ENCODE measurements at places on chromosomes 12 and 14.
A peak's percentile ranks its signal among the peaks of the same experiment; 100 is the strongest.

- DNase-seq = no peak
These were observed 149.5 kb downstream of the ETV6 start for GRCh38 chr12:11798856-11799501.

DNA sequence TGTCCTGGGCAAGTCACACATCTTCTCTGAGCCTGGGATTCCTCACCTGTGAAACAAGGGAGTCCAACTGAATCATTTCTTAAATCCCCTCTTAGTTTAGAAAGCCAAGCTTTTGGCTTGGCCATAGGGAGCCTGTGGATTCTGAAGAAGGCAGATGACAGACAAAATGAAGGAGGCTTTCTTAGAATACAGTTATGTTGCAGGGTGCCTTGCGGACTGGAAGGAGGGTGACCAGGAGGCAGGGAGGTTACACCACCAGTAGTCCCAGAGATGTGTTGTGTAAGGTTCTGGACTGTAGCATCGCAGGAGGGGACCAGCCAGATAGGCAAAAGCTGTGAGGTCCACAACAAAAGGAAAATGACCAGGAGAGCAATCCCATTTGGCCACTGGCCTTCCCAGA lies 8.2 kb upstream of the ACVR1B start:
- DNase-seq = no peak

DNA sequence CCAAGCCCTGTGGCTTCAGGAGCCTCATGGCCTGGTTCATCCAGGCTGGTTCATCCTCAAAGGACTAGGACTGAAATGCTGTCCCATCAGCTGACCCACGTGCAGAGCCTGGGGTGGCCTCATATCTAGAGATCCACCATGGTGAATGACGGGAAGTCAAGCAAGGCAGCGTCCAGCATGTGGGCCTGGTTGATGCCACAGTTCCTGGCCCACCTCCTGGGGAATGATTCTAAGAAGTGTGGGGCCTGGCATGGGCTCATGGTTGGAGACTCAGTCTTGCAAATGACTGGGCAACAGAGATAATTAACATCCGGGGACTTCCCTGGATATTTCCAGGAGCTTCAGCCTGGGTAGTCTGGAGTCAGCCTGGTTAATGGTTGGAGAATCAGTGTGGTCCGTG lies 302.4 kb upstream of the SFSWAP start:
- no peak for DNase-seq

DNA sequence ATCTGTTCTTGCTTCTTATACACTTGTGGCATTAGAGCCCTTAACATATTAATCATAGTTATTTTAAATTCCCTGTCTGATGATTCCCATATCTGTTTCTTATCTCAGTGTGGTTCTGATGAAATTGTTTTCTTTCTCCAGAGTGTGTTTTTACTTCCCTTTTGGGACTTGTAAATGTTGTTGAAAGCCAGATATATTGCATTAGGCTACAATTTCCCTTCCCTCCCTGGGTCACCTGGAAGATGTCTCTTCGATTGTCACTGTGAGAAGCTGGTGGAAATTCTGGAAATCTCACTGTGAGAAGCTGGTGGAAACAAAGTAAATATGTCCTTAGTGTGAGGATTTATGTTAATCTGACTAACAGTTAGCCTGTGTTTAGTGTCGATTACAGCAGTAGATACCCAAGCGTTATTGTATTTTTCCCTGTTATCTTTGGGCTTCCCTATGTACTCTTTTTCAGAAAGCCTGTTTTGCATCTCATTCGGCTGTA lies 717.3 kb downstream of the TRHDE start:
- no peak for DNase-seq

GRCh38 chr14:38420048-38420447 lies 164.2 kb upstream of the CLEC14A start:
- no peak for DNase-seq

- no peak for DNase-seq
These were observed 22.5 kb downstream of the PDE3A start for GRCh38 chr12:20390846-20391245.

DNA sequence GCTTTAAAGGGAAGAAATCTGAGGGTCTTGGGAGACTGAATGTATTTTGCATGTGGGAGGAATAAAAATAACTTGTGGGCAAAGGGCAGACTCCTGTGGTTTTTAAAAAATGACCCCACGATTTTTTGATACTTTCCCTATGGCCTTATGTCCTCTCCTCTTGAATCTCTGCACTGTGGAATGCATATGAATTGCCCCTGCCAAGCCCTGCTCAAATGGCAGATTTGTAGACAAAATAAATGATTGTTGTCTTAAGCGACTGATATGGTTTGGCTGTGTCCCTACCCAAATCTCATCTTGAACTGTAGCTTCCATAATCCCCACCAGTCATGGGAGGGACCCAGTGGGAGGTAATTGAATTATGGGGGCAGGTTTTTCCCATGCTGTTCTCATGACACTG lies 223.8 kb downstream of the DACT1 start:
- no peak for DNase-seq

GRCh38 chr12:88836156-88836555 lies 255.9 kb upstream of the KITLG start:
- no peak for DNase-seq

GRCh38 chr12:127130506-127131124 lies 1136.4 kb upstream of the TMEM132C start:
- no peak for DNase-seq

DNA sequence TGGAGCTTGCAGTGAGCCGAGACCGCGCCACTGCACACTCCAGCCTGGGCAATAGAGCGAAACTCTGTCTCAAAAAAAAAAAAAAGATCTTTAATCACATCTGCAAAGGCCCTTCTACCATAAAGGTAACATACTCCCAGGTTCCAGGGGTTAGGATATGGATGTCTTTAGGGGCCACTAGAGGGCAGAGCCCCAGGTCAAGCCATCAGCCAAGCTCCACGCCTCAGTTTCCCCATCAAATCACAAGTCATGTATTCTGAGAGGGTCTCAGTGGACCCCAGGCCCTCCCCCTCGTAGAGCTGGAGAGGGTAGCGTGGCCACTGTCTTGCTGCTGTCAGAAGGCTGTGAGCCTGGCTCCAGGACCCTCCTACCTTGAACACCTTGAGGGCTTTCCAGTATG lies 18.8 kb downstream of the SLC8B1 start:
- DNase-seq = no peak

DNA sequence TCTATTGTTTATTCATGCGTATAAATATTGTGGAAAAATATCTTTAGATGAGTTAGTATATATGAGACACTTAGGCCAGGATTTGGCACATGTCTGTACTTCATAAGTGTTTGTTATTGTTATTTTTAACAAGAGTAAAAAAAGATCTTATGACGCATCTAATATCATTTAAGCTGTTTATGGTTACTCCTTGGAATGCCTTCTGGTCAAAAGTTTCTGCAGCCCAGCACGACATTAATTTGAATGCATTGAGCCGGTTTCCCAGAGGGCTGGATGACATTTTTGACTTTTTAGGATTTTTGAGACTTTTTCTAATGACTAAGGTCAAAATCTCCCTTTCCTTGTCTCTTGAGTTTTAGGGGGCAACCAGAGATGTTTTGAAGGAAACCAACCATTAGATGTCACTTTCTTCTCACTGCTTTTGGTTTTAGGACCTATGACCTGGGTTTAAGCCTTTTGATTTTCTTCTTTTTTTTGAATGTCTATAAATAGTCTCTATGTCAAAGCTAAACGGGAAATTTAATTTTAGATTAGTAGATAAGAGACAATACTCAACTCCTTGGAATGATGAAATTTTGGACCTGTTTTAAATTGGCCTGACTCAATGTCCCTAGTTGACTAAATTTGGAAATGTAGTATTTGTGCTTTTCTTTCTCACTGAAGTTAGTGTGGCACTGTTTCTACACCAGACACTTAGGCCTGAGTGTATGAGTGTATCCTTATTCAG lies 215.5 kb downstream of the AEBP2 start:
- no peak for DNase-seq

DNA sequence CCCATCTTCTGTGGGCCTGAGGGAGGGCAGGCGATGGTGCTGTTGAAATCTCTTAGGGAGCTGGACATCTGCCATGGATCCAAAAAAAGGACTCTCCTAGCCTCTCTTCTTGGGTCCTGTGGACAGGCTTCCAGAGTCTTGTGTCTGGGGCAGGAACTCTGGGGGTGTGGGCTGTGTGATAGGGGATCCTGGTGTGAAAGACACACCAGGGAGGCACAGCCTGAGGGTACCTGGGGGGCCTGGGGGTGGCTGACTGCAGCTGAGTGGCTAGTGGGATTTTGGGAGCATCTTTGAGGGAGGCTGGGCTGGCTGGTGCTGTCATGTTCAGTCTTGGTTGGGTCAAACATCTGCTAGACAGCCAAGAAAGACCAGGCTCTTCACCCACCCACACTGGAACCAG lies 1.8 kb upstream of the KRT83 start:
- no peak for DNase-seq

GRCh38 chr14:84535976-84536375 lies 994.0 kb upstream of the FLRT2 start:
- no peak for DNase-seq

DNA sequence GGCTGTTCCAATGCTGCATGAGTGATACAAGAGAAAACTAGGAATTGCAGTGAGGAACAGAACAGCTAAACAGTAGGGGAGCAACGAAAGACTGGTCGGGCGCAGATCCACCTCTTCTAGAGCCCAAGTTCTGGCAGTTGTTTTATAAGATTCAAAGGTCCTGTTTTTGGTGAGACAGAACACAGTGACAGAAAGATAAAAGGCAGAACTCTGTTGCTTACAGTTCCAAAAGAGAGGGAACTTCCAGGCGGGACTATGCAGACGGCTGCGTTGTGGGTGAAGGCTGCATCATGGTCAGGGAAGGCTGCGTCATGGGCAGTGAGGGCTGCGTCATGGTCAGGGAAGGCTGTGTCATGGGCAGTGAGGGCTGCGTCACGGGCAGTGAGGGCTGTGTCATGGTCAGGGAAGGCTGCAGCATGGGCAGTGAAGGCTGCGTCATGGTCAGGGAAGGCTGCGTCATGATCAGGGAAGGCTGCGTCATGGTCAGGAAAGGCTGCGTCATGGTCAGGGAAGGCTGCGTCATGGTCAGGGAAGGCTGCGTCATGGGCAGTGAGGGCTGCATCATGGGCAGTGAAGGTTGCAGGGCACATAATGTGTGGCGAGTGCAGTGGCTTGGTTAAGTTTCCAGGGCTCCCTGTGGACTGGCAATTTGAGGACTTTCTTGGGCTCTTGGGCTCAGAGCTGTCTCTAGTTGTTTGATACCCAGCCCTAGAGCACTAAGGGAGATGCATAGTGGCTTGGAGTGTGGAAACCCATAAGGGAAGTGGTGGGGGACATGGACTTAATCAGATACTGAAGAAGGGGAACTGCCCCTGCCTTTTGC lies 619.9 kb downstream of the AACS start:
- no peak for DNase-seq

DNA sequence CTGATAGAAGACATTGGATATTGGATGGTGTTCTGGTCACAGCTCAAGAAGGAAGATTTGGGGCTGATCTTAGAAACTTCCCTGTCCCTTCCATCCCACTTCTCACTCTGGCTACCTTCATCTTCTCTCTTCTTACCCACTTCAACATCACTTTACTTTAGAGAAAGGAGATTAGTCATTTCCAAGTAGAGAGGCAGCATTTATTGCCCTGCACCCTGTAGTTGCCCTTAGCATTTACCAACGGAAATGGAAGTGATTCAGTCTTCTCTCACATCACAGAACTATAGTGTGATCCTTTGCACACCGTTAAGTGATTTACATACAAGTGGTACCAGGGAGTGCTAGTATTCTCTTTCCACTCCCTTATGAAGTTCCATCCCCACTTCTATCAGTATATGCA lies 52.4 kb downstream of the PHLDA1 start:
- peak; percentile 57 for DNase-seq

- DNase-seq = no peak
These were observed 167.9 kb downstream of the PAX9 start for GRCh38 chr14:36829547-36829946.

- no peak for DNase-seq
These were observed 104.0 kb downstream of the PRMT8 start for GRCh38 chr12:3594966-3595365.

- DNase-seq = peak; percentile 73
These were observed 18.4 kb downstream of the FGD6 start for GRCh38 chr12:95198914-95199313.

GRCh38 chr14:75673345-75674035 lies 12.4 kb downstream of the TTLL5 start:
- no peak for DNase-seq

DNA sequence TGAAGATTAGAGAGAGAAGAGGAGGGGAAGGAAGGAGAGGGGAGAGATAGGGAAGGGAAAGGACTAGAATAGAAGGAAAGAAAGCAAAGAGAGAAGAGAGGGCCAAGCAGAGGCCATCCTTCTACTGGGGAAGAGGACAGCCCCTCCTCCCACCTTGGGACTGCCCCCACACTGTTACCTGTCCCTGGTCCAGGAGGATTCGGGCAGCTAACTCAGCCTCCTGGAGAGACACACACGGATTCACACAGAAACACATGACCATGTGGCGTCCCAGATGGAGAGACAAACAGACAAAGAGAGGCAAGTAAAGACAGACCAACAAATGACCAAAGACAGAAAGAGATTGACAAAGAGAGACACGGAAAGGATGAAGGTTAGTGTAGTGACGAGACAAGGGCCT lies 2.2 kb downstream of the NDRG2 start:
- no peak for DNase-seq

GRCh38 chr12:50220363-50220995 lies 53.3 kb upstream of the CERS5 start:
- DNase-seq = peak; percentile 64

- no peak for DNase-seq
These were observed 14.1 kb downstream of the SGPP1 start for GRCh38 chr14:63713764-63714163.

GRCh38 chr14:68982581-68982980 lies 3.5 kb upstream of the ACTN1 start:
- DNase-seq = no peak

- no peak for DNase-seq
These were observed 43.2 kb upstream of the PHC1 start for GRCh38 chr12:8871068-8871467.

GRCh38 chr12:55736780-55737580 lies 5.9 kb upstream of the GDF11 start:
- peak; percentile 73 for DNase-seq

GRCh38 chr14:27077214-27077613 lies 479.4 kb upstream of the NOVA1 start:
- no peak for DNase-seq

GRCh38 chr12:110697236-110697635 lies 8.3 kb upstream of the HVCN1 start:
- peak; percentile 78 for DNase-seq

DNA sequence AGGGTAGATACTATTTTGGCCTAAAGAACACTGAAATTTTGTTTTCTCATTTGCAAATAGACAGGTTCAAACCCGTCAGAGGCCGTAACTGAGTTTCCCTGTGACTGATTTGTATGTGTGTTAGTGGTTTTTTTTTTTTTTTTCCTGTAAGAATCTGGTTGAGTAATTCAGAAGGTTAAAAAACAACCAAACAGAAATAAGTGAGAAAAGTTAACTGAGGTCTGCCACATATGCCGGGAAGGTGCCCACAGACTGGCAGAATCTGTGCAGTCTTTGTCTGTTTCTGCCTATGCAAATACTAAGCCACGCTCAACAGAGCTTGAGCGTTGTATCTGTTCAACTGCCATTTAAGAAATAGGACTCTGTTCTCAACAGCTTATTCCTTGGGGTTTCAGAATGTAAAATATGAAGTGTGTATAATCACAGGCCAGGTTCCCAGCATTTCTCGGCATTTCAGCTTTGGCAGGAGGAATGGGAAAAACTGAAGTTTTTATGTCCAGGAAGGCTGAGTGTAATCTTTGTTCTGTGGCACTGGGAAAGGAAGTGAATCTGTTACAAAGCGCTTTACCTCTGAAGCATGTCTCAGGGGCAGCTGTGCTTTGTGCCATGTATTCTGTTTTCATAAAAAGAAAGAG lies 181.9 kb downstream of the PRKCH start:
- DNase-seq = peak; percentile 48
